Thyroid gland (tissue), 4 donors: ENCODE measurements at places on chromosomes 2 and 18. TPM values are rescaled to one million over a fixed set of nuclear protein-coding genes. Genes with fewer than 3 reads are reported as not detected.

The NYAP2 gene
- total RNA-seq, result not detected

DNA sequence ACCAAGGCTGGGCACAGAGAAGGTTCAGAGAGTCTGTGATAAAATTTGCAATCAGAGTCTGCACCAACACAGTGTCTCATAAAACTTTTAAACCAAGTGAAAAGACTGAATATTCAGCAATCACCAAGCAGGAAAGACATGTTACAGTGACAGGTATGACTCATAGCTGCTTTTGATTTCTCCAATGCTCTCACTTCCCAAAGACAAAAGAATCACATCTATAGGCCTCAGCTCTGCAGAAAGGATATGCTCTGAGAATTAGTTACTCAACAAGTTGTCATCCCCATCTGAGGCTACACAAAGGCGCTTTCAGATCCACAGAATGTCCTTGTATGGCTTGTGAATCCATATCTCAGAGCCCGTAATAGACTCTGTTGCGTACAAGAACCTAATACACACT lies 92.5 kb downstream of the KCNF1 start:
- no peaks in the 10 kb centered on the region for H3K27me3 ChIP-seq
- no peak overlapping the region for H3K27ac ChIP-seq
- no peak for DNase-seq
- H3K36me3 ChIP-seq, result no peaks in the 10 kb centered on the region
- H3K4me1 ChIP-seq, result no peaks in the 10 kb centered on the region

DNA sequence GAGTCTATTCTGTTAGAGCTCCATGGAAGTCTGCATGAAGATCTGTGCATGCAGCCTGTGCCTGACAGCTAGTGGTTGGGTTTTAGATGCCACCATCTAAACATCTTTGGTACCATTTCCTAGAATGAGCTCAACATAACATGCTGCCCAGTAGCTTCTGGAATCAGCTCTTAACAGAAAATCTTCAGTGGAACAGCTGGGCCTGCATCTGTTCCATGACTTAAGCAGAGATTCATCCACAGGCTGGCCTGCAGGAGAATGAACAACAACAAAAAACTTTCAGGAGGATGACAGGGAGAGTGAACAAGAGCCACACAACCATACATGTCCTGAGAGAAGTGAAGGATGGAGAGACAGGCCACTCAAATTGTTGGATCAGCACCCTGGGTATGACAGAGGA lies 316.6 kb downstream of the RDH14 start:
- H3K36me3 ChIP-seq, result no peaks in the 10 kb centered on the region
- no peak for DNase-seq
- H3K27ac ChIP-seq, result no peak overlapping the region
- no peaks in the 10 kb centered on the region for H3K27me3 ChIP-seq
- no peak overlapping the region for H3K4me3 ChIP-seq
- H3K4me1 ChIP-seq, result no peaks in the 10 kb centered on the region

DNA sequence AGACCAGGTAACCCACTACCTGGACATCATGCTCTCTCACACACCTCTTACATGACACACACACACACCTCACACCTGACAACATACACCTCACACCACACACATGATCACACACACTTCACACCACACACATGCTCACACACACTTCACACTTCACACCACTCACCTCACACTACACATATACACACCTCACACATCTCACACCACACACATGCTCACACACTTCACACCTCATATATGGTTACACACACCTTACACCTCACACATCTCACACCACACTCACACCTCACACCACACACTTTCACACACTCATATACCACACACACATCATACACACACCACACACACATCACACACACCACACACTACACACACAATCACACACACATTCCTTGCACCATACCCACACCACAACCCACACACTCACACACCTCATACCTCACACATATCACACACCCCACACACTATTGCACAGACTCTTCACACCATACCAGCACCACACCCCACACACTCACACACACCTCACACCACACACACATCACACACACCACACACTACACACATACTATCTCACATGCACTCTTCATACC lies 98.1 kb upstream of the PIEZO2 start:
- no peak overlapping the region for H3K4me3 ChIP-seq
- H3K4me1 ChIP-seq, result peaks cover 7% of the 10 kb centered on the region
- H3K36me3 ChIP-seq, result no peaks in the 10 kb centered on the region

DNA sequence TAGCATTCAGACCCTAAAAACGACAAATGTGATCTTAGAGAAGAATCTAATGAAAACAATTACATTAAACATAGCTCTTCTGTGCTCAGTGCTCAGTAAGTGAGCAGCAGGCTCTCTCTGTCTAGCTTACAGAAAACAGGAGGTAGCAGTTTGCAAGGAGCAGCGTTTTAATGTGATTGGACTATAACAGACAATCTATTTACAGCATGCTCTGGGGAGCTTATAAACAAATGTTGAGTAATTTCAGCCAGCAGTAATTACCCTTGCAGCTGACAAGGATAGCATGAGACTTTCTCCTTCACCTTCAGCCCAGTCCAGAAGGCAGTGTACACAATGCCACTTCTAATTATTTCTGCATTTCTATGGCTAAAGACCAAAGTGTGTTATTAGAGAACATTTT lies 270.4 kb downstream of the FIGN start:
- H3K27me3 ChIP-seq, result no peaks in the 10 kb centered on the region
- no peak overlapping the region for H3K4me3 ChIP-seq
- no peaks in the 10 kb centered on the region for H3K36me3 ChIP-seq
- H3K27ac ChIP-seq, result no peak overlapping the region
- H3K4me1 ChIP-seq, result no peaks in the 10 kb centered on the region

DNA sequence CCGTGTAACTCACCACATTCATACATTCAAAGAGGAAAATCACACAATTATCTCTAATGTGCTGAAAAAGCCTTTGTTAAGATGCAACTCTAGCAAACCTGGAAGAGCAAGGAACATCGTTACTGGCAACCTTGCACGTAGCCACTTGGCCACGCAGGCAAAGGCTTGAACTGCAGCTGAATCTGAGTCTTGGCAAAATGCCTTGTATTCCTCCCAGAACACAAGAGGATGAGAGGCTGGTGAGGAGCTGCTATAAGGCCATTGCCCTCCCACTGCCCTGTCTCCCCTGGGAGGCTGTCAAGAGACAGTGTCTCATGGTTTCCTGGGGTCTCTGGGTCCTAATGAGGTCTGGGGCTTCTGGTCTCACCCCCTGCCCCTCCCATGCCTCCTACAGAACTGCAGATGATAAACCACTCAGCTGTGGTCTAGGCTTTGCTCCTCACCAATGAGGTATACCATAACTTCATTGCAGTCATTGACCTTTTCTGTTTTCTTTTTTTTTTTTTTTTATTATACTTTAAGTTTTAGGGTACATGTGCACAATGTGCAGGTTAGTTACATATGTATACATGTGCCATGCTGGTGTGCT lies 141.4 kb downstream of the SPP2 start:
- no peaks in the 10 kb centered on the region for H3K36me3 ChIP-seq
- peak; percentile 51 for DNase-seq
- H3K4me1 ChIP-seq, result no peaks in the 10 kb centered on the region
- H3K4me3 ChIP-seq, result no peak overlapping the region
- no peak overlapping the region for H3K27ac ChIP-seq
- no peaks in the 10 kb centered on the region for H3K27me3 ChIP-seq

The DLX2 gene
- total RNA-seq, result 0.25 TPM

The ALPG gene
- total RNA-seq, result not detected

- no peaks in the 10 kb centered on the region for H3K4me1 ChIP-seq
- H3K27me3 ChIP-seq, result no peaks in the 10 kb centered on the region
- H3K4me3 ChIP-seq, result no peak overlapping the region
- H3K36me3 ChIP-seq, result no peaks in the 10 kb centered on the region
- DNase-seq, result no peak
- no peak overlapping the region for H3K27ac ChIP-seq
Measured at GRCh38 chr2:120425014-120425413, 79.1 kb downstream of the INHBB start.

- no peak overlapping the region for H3K27ac ChIP-seq
- no peak for DNase-seq
- H3K27me3 ChIP-seq, result no peaks in the 10 kb centered on the region
- no peak overlapping the region for H3K4me3 ChIP-seq
- H3K36me3 ChIP-seq, result no peaks in the 10 kb centered on the region
Measured at GRCh38 chr2:145980318-145980717, 1460.4 kb upstream of the ZEB2 start.
